ENCODE measurements at places on chromosomes 1 and 21. TPM values are rescaled to one million over a fixed set of nuclear protein-coding genes. Genes with fewer than 3 reads are reported as not detected.
A peak's percentile ranks its signal among the peaks of the same experiment; 100 is the strongest.

- no peak for DNase-seq
These were observed 61.9 kb downstream of the GPATCH2 start for GRCh38 chr1:217569021-217569420.

GRCh38 chr1:22362626-22363402 lies 88.8 kb upstream of the ZBTB40 start:
- no peak for DNase-seq

- DNase-seq = no peak
These were observed 12.4 kb downstream of the GPBP1L1 start for GRCh38 chr1:45673956-45674355.

DNA sequence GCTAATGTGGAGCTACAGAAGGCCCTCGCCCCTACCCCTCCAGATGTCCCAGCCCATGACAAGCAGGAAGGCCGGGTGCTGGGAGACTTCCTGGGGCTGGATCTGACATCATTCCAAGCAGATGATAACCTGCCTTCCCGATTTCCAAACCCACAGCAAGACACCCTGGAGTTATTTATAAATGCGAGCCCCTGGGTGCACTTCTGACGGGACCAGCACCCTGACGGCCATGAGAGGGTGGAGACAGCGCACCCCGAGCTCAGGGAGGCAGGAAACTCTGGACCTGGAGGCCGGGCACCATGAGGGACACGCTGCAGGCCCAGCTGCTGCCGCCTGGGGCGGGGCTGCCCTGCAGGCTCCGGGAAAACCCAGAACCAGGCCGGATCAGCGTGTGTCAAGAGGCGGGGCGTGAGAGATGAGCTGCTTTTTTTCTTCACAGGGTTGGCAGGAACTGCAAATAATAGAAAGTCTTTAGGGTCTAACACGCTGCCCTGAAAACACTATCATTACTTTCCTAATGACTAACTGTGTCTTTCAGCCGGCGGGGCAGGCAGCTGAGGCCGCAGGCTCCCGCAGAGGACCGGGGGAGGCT lies 2.5 kb upstream of the PCBP3 start:
- DNase-seq = no peak

DNA sequence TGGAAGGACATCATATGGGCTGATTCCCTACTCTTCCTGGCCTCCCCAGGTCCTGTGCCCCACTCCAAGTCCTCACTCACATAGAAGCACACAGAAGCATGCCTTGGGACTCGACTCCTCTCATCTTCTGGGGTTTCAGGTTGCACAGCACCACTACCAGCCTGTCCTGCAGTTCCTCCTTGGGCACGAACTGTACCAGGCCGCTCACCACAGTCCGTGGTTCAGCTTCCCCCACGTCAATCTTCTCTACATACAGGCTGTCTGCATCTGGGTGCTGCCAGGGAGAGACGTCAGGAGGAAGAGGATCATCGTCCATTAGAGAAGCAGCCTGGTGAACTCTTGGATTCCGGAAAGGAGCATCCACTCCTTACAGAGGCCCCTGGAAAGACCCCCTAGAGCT lies 37.2 kb downstream of the YARS1 start:
- no peak for DNase-seq

GRCh38 chr1:15956150-15956549 lies 19.8 kb downstream of the ZBTB17 start:
- no peak for DNase-seq

GRCh38 chr1:150576794-150577556 lies 2.4 kb downstream of the MCL1 start:
- no peak for DNase-seq

GRCh38 chr1:159800177-159800930 lies 1.8 kb upstream of the FCRL6 start:
- DNase-seq = peak; percentile 51

DNA sequence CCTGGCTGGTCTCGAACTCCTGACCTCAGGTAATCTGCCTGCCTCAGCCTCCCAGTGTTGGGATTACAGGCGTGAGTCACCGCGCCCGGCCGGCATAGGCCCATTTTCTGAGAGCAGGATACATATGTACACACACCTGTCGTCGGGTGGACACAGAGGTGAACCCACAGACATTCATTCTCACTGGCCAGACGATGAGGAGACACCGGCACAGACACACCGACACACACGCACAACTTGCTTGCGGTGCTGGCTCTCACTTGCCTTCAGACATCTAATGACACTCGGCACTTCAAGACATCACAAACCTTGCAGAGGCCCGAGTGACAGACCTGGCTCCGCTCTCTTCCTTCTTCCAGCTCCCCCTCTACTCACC lies 579 bp downstream of the PTCH2 start:
- DNase-seq = no peak

DNA sequence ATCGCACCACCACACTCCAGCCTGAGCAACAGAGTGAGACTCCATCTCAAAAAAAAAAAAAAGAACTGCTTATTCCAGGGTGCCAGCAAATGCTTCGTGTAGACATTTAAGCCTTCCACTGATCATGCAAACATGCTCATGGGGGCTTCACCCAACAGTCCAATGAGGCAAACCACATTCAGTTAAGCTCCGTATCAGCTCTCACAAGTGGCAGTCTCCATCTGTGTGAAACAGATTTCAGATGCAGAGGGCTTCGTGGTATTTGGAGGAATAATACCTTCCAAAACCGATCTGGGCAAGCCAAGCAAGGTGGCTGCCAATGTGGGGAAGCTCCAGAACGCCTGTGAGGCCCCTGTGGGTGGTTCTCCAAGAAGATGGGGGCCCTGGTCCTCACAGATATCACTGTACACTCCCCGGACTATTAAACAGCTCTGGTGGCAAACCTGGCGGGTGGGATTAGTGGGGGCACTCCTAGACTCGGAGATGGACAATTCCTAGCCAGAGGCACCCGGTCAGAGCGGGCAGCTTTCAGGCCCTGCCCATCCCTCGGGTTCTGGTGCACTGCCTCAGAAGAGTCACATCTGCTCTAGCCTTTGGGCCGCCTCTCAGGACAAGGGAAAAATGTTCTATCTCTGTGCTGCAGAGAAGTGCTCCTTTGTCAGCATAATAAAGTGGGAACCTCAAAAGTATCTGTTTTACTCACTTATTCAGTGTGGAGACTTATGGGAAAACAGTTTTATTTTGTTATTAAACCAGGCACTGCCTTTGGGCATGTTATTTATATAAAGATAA lies 10.2 kb downstream of the CREG1 start:
- no peak for DNase-seq

- no peak for DNase-seq
These were observed 5.3 kb upstream of the HPDL start for GRCh38 chr1:45321444-45321843.

Gene FPGT
- total RNA-seq = 7.2 TPM

- no peak for DNase-seq
These were observed 48.4 kb upstream of the RAP1A start for GRCh38 chr1:111571239-111571638.

DNA sequence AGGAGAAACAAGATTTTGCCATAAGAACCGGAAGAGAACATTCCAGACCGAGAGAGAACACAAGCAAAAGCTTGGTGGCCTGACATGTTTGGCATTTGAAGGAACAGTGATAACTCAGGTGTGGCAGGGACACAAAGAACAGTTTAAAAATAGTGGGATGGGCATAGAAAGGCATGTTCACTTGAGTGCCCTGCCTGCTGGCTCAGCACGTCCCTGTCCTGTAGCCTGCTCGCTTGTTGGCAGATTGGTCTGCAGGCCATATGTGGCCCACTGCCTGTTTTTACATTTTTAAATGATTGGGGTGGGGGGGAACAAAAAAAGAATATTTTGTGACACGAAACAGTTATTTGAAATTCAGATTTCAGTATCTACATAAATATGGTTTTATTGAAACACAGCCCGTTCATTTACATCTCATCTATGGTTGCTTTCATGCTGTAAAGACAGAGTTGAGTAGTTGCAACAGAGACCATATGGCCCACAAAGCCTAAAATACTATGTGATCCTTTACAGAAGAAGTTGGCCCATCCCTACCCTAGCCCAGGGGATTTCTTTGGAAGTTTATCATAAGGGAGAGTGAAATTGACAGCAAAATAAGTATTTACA lies 100.7 kb downstream of the RGL1 start:
- no peak for DNase-seq

- DNase-seq = peak; percentile 14
These were observed 20.0 kb downstream of the METTL13 start for GRCh38 chr1:171801487-171801891.

GRCh38 chr1:205150651-205151428 lies 29.1 kb upstream of the RBBP5 start:
- no peak for DNase-seq

- DNase-seq = no peak
These were observed 69.2 kb downstream of the UMODL1 start for GRCh38 chr21:42140196-42140934.

Gene BEND5
- 62.6 TPM for total RNA-seq
